ENCODE measurements at places on chromosomes 5 and 9. TPM values are rescaled to one million over a fixed set of nuclear protein-coding genes. Genes with fewer than 3 reads are reported as not detected.

The ZDHHC11B gene
- total RNA-seq: not detected

The TOR1B gene
- total RNA-seq: 34.0 TPM

The TRIM36 gene
- not detected for total RNA-seq

The SLC36A2 gene
- total RNA-seq: not detected

The ANKRD31 gene
- 0.54 TPM for total RNA-seq

The RASEF gene
- total RNA-seq: not detected

The SLC31A2 gene
- total RNA-seq: 4.7 TPM

The CCDC171 gene
- total RNA-seq: 1.5 TPM

The GABRG2 gene
- not detected for total RNA-seq

The MACIR gene
- 18.3 TPM for total RNA-seq

The FGFR4 gene
- 16.4 TPM for total RNA-seq

The TMEM215 gene
- total RNA-seq: not detected

The MARCOL gene
- total RNA-seq: not detected

The FSD1L gene
- total RNA-seq: 0.81 TPM

The ECSCR gene
- 28.2 TPM for total RNA-seq

The PTCD2 gene
- 7.0 TPM for total RNA-seq

The HK3 gene
- total RNA-seq: 0.65 TPM

The SLC25A2 gene
- total RNA-seq: not detected

The KCTD16 gene
- total RNA-seq: 0.90 TPM

The BTNL8 gene
- total RNA-seq: not detected

The QSOX2 gene
- 15.9 TPM for total RNA-seq

The WNT8A gene
- not detected for total RNA-seq
